Activated CD8-positive, alpha-beta memory T cell treated with anti-CD3 and anti-CD28 coated beads for 1 hour (primary cell): ENCODE measurements at places on chromosomes 6 and 20.

- no peak for DNase-seq
Measured at GRCh38 chr20:49676581-49677291, 36.9 kb downstream of the B4GALT5 start.

DNA sequence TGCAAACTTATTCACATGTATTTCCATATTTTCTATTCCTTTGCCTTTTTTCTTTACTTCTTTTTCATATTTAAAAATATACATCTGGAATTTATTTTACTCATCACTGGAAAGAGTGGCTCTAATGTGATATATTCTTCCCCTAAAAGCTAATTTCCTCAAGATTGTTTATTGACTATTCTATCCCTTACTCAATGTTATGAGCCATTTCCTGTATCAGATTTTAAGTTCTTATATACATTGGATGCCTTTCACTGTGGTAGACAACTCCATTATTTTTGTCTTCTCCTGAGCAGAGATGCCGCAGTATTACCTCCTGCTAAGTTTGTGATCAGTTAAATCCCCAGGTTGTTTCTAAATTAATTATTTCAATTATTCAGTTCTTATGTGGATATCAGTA lies 418.4 kb upstream of the JAG1 start:
- DNase-seq, result no peak

- no peak for DNase-seq
Measured at GRCh38 chr6:22238861-22239260, 58.0 kb downstream of the PRL start.

- no peak for DNase-seq
Measured at GRCh38 chr20:32052090-32052777, at the start of gene HCK. HCK (plus strand) TSS chr20:32052242.

DNA sequence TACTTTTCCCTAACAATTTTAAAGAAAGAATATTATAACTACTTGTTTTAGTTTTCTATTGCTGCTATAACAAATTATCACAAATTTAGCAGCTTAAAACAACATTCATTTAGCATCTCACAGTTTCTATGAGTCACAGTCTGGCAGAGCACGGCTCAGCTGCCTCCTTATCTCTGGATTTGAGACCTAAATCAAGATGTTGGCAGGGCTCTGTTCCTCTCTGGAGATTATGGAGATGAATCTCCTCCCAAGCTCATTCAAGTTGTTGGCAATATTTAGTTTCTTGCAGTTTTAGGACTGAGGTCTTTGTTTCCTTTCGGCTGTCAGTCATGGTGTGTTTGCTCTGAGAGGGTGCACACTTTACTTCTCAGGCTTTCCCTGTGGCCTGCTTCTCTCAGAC lies 1065.8 kb upstream of the EYS start:
- DNase-seq, result no peak

DNA sequence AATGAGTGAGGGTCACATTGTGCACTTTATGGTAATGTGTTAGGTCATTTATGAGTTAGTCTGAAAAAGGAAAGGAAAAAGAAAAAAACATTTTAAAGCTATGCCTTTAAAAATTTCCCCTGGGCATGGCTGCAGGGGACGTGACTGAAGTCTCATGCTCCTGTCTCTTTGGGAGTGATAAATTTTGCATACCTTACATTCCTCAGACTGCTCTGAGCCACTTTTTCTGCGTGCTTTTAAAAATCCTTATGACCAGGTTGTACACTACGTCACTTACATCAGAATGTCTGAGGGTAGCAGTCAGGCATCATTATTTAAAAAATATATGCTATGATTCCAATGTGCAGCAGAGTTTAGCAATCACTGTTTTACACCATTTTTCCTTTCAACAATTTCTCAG lies 121.2 kb downstream of the RFPL4B start:
- DNase-seq, result no peak
